ENCODE measurements at places on chromosomes 2 and 18.

GRCh38 chr2:80530442-80531064 is 226.0 kb upstream of the LRRTM1 start:
- DNase-seq = no peak

- DNase-seq = no peak
Measured at GRCh38 chr2:238169708-238170251, 11.0 kb downstream of the ERFE start.

- no peak for DNase-seq
Measured at GRCh38 chr18:26700201-26700600, 151.8 kb upstream of the KCTD1 start.

GRCh38 chr2:84966731-84967130 is 4.2 kb upstream of the KCMF1 start:
- DNase-seq = no peak

DNA sequence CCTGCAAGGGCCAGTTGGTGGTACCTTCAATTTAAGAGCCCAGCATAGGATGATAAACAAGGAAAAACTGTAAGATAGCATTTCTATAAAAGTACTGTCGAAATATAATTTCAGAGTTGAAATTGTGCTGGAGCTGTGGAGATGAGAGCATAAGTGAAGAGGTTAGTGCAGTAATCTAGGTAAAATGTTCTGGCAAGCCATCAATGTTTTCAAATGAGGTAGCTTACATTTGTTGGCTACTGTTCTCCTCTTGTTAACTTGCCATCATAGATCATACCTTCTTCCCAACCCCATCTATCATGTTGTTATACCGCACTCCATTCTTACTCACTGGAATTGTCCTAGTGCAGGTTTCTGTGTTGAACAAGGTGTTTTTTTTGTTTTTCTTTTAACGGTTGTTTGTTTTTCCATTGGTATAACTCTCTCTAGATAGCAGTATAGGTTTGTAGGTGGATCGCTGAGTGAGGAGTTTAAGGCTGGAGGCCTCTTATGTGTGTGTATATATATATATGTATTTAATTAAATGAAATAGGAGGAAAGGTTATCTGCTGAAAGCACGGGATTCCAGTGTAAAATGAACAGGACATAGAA is 40.5 kb downstream of the EHBP1 start:
- no peak for DNase-seq

GRCh38 chr2:64532030-64532429 is 7.9 kb downstream of the AFTPH start:
- DNase-seq = no peak

DNA sequence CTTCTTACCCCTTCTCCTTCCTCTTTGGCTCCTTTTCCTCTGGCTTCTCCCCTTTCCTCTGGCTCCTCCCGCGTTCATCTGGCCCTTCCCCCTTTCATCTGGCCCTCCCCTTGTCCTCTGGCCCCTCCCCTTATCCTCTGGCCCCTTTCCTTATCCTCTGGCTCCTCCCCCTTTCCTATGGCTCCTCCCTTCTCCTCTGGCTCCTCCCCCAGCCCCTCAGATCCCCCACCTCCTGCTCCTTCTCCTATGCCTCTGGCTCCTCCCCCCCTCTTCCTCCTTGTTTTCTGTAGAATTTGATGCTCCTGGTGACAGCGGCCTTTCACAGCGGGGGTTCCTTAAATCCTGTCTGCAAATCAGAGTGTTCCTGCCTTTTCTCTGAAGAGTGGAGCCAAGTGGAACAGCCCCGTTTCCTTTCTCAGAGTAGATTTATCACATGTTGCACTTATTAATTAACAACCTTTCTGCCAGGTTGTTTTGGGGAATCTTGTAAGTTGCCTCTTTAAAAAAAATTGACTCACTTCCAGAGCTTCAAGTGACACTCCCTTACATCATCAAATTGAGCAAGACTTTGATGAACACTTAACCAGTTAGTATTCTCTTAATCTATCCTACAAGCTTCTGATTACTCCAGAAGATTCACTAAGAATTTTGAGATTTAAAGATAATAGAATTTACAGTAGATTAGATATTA is 27.9 kb downstream of the FABP1 start:
- no peak for DNase-seq

GRCh38 chr18:22093731-22094357 is 75.5 kb upstream of the GATA6 start:
- DNase-seq = no peak

DNA sequence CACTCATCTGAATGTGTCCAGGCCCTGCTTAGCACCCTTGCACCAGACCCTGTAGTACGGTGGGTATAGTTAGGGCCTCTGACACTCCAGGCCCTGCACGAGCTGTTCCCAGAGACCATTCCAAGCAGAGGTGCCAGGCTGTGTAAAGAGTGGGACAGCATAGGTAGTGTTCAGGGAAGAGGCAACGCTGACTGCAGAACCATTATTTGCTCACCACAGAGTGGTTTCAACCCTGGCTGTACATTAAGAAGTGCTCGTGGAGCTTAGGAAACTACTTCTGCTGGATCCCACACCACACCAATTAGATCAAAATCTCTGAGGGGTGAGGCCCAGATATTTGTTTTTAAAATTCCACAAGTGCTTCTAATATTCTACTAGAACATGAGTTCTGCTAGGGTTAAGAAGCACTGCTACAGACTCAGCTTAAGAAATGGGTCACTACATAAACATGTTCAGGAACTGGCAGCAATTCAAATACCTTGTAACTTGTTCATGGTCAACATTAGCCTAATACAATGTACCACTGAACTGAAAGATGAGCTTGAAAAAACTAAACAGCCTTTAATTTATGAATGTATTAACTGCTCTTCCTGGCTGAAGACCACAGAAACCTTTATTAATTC is 183.0 kb downstream of the MYO5B start:
- DNase-seq = no peak

- peak; percentile 58 for DNase-seq
Measured at GRCh38 chr2:237475704-237476141, 11.3 kb upstream of the MLPH start.

- DNase-seq = no peak
Measured at GRCh38 chr18:49841236-49842217, 28.2 kb upstream of the ACAA2 start.

GRCh38 chr2:226405465-226405864 is 394.2 kb downstream of the IRS1 start:
- DNase-seq = no peak

- DNase-seq = no peak
Measured at GRCh38 chr2:207734264-207734635, 22.8 kb downstream of the CCNYL1 start.

DNA sequence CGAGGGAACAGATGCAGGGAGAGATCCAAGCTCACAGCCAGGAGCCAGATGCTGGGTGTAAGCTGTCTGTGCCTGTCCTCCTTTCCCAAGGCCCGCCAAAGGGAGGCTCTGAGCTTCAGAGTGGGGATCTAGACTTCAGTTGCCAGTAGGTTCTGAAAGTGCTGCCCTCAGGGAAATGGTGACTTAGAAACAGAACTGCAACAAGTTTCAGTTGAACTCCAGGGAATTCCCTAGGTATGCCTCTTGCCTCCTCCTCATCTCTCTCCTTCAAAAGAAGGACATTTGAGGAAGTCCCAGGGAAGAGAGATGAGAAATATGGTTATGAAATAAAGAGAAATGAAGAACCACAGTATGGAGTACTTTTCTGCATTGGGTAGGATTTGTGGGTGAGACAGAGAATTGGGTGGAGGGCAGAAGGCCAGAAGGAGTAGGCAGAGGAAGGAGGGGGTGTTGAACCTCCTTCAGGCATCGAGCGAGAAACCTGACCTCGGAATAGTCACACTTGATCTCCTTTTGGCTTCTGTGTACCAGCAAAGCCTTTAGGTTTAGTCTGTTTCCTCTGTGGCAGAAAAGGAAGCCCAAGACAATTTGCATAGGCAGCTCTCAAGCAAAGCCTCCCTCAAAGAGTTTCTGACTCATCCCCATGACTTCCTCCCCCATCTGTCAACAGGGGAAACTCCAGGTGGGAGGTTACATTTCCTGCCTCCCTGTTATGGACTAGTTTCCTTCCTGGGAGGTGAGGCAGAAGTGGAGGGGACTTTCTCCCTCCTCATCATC is 45.7 kb downstream of the QPCT start:
- peak; percentile 43 for DNase-seq

DNA sequence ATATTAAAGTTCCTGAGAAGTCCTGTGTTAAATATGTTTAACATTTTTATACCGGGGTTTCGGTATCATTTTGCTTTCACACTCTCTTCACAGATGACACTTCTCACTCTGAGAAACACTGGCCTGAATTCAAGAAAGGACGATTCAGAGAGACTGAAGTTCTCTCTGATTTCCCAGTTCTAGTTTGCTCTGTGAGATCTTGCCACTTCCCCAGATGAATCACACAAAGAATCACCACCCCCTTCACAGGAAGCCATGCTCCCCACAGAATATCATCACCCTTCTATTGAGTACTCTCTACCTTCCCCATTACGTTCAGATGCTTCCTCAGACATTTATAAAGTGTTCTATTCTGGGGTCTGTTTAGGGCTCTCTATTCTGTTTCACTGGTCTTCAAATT is 16.1 kb upstream of the CD207 start:
- no peak for DNase-seq

GRCh38 chr2:31233741-31234682 is at the start of gene EHD3:
Gene EHD3, plus strand, starts transcription at chr2:31234152. Its CDS starts 470 bp downstream, at chr2:31234622.
- DNase-seq = peak; percentile 86

DNA sequence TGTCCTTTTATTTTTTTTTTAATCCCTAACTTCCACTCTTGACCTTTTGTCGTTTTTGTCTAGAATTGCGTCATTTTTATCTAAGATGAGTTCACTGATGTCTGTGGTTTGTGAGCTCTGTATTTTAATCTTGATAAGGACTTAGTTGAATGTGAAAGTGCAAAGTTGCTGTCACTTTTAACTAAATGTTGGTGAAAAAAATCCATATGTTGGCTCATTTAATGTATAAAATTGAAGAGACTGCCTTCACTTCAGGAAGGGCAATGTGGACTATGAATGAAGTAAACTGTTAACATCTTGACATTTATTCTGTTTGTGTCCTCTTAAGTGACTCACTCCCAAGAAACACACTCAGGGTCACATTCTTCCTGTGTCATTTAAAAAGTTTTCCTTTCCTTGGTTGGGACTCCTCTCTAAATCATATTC is 256.6 kb upstream of the RASGRP3 start:
- no peak for DNase-seq

GRCh38 chr2:214261683-214262082 is 149.2 kb upstream of the VWC2L start:
- no peak for DNase-seq

DNA sequence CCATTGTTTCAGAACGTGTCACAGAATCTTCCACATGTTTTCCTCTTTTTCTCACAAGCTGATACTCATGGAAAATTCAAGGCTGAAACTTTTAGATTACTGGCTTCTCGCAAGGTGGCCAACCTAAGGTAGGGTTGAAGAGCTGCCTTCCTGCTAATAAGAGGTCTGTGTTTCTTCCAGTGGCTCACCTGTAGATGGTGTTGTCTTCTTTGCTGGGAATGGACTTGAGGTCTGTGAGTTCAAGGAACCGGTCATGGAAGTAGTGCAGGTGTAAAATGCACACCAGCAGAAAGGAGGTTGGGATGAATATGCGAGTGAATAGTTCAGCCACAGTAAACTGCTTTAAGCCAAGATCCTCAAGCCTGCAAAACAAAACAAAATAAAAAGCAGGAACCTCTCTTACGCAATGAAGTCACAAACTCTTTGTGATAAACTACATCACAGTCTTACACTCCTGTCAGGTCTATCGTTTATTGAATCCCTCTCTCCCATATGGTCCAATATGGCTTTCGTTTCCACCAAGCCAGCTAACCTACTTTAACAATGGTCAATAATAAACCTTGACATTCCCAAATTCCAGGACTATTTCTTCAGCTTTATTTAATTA is 258.9 kb downstream of the NAPG start:
- DNase-seq = no peak

GRCh38 chr2:29201979-29202378 is 86.8 kb downstream of the CLIP4 start:
- DNase-seq = no peak
